ENCODE measurements at places on chromosomes 11 and 22.
A peak's percentile ranks its signal among the peaks of the same experiment; 100 is the strongest.

DNA sequence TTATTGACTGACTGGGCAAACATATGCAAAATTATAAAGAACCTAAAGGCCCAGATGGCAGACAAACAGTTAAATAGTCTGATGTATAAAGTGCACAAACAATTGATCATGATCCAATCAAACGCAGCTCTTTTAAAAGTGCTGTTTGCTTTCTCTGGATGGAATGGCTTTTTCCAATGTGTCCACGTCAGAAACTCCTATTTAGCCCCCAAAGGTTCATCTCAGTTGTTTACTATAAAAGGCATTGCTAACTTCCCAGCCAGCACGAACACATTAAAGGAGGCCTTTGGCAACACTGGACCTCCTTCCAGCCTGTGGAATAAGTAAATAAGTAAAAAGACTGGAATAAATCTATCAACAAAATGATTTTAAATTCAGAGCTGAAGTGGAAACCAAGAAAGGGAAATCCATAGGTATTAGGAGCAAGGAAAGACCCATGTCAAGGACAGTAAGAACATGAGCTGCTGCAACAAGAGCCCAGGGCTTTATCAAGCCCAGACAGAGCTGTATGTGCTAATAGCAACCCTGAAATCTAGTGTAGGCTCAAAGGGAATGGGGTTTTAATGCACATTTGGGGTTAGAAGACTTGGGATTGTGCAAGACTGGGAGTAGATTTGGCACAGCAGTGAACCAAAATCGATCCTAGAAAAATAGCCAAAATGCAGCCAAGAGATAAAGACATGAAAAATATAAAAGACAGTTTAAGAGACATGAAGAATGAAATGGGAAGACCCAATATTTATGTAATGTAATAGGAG is 105.4 kb downstream of the EFCAB6 start:
- DNase-seq, result no peak

- DNase-seq, result no peak
These were observed 3.0 kb downstream of the PNPLA2 start for GRCh38 chr11:821512-822371.

DNA sequence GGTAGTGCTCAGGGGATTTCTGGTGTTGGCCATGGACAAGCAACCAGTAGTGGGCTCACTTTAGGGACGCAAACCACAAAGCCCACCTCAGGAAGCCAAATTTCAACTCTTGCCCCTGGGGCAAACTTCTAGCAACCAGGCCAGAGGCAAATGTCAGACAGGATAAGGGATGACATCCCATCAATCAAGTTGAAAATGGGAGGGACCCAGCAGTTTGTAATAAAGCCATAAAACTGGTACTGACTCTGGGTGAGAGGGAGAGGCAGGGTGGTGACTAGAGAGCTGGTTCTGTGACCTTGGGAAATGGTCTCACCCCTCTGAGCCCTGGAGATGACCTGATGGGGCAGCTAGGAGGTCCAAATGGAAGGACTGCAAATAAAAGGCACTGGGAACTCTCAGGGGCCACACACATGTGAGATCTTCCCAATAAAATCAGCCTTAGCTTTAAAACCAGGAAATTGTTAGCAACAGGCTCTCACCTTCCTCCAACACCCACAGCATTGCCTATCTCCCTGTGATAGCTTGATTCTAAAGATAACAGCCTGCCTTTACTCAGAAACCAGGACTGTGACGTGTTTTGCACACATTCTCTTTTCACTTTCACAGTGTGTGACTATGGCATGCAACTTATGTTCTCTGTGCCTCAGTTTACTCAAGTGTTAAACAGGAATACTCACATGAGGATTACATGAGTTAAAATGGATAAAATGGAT is 6.4 kb upstream of the TBC1D10A start:
- no peak for DNase-seq

DNA sequence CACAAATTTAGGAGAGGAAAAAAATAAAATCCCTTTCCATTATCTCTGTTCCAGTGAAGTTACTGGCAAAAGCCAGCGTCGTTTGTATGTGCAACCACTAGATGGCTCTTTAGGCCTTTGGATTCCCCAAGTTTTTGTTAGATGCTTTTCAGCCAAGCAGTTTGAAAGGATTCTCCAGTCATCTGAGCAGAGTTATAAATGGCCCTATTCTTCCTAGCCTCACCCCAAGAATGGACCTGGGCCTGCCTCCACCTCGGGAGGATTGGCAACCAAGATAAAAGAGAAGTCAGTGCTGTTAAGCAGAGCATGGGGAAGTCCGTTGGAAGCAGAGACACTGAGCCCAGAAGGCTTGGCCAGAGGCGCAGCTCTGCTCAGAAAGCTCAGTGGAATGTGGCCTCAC is 15.4 kb downstream of the FAM181B start:
- DNase-seq, result no peak

DNA sequence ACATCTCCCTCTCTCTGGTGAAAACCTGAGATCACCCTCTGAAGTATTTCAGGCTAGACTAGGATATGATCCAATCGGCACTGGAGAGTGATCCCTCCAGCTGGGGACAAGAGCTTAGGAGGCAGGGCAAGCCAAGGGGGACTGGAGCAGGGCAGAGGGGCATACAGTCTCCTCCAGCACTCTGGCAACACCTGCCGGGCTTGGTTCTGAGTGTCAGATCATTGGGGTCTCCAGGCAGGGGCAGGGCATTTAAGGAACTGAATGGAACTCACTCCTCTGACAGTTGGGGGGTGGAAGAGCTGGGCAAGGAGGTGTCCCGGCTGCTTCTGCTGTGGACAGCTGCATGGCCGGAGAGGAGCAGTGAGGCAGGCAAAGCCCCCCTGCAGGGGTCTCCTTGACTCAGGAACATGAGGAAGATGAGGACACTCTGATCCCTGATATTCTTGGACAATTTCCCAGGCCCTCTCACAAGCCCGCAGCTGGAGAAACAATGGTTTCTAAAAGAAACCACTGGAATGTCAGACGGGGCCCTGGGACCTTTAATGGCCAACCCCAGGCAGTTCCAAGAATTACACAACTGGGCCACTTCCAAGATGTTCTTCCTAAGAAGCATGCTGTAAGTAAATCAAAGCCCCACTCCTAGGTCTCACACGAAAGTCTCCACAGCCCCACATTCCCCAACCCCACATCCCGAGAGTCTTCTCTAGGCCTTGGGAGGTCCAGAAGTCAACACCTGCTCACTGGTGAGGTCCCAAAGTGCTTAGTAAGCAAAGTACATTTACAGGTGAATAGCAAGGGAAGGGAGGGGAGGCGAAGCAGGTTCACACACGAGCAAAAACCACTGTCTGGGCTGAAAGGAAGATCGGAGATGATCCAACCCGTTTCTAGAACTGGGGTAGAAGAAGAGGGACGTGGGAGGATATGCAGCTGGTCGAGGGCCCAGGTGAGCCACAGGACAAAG is 1.2 kb upstream of the CCDC86 start:
- no peak for DNase-seq

DNA sequence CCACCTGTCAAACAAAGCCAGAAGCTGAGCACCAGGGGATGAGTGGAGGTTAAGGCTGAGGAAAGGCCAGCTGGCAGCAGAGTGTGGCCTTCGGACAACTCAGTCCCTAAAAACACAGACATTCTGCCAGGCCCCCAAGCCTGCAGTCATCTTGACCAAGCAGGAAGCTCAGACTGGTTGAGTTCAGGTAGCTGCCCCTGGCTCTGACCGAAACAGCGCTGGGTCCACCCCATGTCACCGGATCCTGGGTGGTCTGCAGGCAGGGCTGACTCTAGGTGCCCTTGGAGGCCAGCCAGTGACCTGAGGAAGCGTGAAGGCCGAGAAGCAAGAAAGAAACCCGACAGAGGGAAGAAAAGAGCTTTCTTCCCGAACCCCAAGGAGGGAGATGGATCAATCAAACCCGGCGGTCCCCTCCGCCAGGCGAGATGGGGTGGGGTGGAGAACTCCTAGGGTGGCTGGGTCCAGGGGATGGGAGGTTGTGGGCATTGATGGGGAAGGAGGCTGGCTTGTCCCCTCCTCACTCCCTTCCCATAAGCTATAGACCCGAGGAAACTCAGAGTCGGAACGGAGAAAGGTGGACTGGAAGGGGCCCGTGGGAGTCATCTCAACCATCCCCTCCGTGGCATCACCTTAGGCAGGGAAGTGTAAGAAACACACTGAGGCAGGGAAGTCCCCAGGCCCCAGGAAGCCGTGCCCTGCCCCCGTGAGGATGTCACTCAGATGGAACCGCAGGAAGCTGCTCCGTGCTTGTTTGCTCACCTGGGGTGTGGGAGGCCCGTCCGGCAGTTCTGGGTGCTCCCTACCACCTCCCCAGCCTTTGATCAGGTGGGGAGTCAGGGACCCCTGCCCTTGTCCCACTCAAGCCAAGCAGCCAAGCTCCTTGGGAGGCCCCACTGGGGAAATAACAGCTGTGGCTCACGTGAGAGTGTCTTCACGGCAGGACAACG is 11.7 kb downstream of the CXCR5 start:
- DNase-seq, result peak; percentile 78

- DNase-seq, result no peak
These were observed 195.3 kb downstream of the BRD1 start for GRCh38 chr22:49632199-49633009.

DNA sequence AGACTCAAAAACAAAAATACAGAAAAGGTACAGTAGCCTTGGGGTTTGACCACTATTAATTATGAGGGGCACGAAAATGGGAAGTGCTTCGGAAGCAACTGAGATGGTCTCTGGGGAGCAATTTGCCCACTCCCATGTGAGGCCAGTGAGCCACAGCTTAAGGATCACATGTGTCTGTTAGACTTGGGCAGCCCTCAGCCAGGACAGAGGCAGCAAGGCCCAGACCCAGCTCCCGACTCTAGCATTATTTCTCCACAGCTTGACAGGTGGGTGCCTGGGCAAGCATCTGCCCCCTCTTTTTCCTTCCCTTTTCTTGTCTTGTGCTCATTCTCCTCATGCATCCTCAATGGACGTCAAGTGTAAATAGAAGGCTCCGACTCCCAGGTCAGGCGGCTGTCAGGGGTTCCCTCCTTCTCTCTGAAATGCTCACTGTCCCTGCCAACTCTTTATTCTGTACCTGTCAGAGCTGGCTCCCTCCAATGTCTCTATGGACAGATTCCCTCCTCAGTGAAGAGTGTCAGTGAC is 137.0 kb upstream of the RCN1 start:
- no peak for DNase-seq

DNA sequence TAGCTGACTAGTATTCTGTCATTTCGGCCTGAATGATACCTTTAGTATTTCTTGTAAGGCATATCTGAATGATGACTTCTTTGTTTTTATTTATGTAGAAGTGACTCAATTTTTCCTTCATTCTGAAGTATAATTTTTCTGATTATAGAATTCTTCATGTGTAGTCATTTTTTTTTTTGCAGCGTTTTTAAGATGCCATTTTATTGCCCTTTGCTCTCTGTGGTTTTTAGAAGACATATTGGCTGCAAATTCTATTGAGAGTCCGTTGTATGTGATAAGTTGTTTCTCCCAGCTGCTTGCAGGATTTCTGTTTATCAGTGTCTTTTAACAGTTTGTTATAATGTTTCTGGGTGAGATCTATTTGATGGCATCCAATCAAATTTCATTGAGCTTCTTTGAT is 1224.8 kb downstream of the JRKL start:
- no peak for DNase-seq

GRCh38 chr22:36317658-36318271 is 64.8 kb downstream of the APOL1 start:
- DNase-seq, result no peak

GRCh38 chr22:30868663-30869385 is 99.8 kb downstream of the MORC2 start:
- DNase-seq, result no peak

GRCh38 chr22:41132550-41132949 is 40.2 kb downstream of the EP300 start:
- DNase-seq, result no peak

Data from activated CD4-positive, alpha-beta T cell treated with anti-CD3 and anti-CD28 coated beads, Interleukin-2, amount 50 U/mL, for 48 hours (primary cell).